ENCODE measurements at places on chromosomes 2 and 18.

GRCh38 chr2:203951366-203951902 is 14.9 kb downstream of the ICOS start:
- DNase-seq = no peak
- no peak overlapping the region for H3K4me3 ChIP-seq
- no peaks in the 10 kb centered on the region for H3K36me3 ChIP-seq
- H3K27ac ChIP-seq = no peak overlapping the region
- no peaks in the 10 kb centered on the region for H3K27me3 ChIP-seq

- peaks cover 52% of the 10 kb centered on the region for H3K4me1 ChIP-seq
- H3K27ac ChIP-seq = peak within 1 kb of the TSS; percentile 67
- peaks cover 8% of the 10 kb centered on the region for H3K27me3 ChIP-seq
- DNase-seq = peak; percentile 81
- H3K36me3 ChIP-seq = no peaks in the 10 kb centered on the region
These were observed at the start of gene ARL4C for GRCh38 chr2:234496835-234497593. TSS of gene ARL4C (minus strand) at chr2:234497081. CDS start at chr2:234496586, 495 bp downstream.

GRCh38 chr2:234550511-234551107 is 53.7 kb upstream of the ARL4C start:
- no peaks in the 10 kb centered on the region for H3K36me3 ChIP-seq
- H3K4me3 ChIP-seq = no peak overlapping the region
- no peak overlapping the region for H3K27ac ChIP-seq
- H3K27me3 ChIP-seq = peaks cover 4% of the 10 kb centered on the region
- peak; percentile 71 for DNase-seq

- no peaks in the 10 kb centered on the region for H3K27me3 ChIP-seq
- DNase-seq = no peak
- no peaks in the 10 kb centered on the region for H3K36me3 ChIP-seq
- H3K27ac ChIP-seq = no peak overlapping the region
- no peak overlapping the region for H3K4me3 ChIP-seq
These were observed 252.1 kb downstream of the CDCA7 start for GRCh38 chr2:173606619-173607248.

DNA sequence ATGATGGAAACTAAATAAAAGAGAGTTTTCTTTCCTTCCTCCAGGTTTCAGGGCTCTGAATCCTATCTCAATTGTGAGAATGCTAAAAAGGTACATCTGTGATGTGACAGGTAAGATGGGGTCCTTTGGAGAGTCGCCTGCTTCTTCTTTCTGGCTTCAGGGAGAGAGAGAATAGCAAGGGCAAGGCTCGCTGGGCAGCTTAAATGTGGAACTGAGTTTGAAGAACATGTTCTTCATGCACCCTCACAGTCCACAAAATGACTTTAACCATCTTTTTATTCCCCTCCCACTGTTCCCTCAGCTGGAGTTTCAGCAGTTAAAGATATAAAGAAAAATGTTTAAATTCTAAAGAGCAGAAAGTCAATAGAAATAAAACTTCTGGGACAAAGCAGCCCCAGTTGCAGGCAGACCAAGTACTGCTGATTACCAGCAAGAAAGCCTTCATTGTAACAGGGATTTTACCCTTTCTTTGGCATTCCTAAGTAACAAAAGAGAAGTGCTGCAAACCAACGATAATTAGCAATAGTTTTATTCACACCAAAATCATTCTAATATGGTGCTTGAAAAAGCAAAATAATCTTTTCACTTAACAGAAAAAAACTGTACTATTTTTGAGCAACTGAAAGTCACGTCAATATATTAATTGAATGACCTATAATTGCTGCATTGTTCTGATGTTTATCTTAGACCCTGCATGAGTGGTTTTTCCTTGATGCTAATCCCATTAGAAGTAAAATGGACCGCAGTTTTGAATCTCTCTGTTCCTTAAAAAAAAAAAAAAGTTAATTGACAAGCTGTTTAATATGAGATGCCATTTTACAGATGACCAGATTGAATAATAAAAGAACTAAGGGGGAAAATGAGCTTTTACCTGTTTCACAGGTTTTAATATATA is 61.5 kb downstream of the LRP2 start:
- DNase-seq = no peak
- H3K36me3 ChIP-seq = no peaks in the 10 kb centered on the region
- no peaks in the 10 kb centered on the region for H3K4me1 ChIP-seq
- no peaks in the 10 kb centered on the region for H3K27me3 ChIP-seq
- H3K4me3 ChIP-seq = no peak overlapping the region

DNA sequence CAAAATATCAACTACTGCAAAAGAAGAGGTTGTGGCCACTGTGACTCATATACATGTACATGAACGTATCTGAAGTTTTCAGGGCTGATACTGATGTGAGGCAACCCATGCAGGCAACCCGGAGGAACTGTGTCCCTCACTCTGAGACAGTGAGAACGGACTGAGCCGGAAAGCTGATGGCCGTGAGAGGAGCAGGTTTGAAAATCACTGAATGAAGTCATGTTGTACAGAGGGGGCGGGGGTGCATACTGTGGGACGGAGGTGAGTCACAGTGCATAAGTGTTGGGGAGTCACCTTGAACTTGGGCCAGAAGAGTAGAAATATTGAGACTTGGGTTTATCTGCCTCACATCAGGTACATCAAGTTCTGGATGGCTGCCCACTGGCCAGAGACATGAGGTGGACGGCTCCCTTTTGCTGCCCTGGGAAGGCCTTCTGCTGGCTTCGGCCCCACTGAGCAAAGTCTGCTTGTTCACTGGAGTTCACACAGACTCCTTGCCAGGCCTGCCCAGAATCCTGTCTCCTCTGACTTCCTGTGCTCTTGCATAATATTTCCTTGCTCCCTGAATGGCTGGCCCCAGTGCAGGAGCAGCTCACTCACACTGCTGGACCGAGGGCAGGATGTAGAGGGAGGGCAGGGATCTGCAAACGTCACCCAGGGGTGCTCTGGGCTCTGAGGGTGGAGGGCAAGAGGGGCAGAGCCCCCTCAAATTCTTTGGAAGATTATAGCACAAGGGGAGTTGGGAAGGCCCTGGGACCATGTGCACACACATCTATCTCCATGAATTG is 18.1 kb downstream of the EPAS1 start:
- peaks cover 19% of the 10 kb centered on the region for H3K36me3 ChIP-seq
- peaks cover 2% of the 10 kb centered on the region for H3K27me3 ChIP-seq
- H3K4me1 ChIP-seq = peaks cover 39% of the 10 kb centered on the region
- H3K4me3 ChIP-seq = no peak overlapping the region

GRCh38 chr2:52918551-52918950 is 849.1 kb upstream of the CHAC2 start:
- no peak for DNase-seq
- peaks cover 8% of the 10 kb centered on the region for H3K4me1 ChIP-seq

- H3K27ac ChIP-seq = no peak overlapping the region
- peaks cover 5% of the 10 kb centered on the region for H3K36me3 ChIP-seq
These were observed 18.0 kb downstream of the COLEC11 start for GRCh38 chr2:3612639-3613523.

- DNase-seq = no peak
- H3K27ac ChIP-seq = no peak overlapping the region
- no peaks in the 10 kb centered on the region for H3K36me3 ChIP-seq
- H3K4me1 ChIP-seq = no peaks in the 10 kb centered on the region
- no peaks in the 10 kb centered on the region for H3K27me3 ChIP-seq
- H3K4me3 ChIP-seq = no peak overlapping the region
These were observed 33.9 kb downstream of the FBXO15 start for GRCh38 chr18:74113711-74114110.

GRCh38 chr18:32920796-32921787 is 148.3 kb upstream of the KLHL14 start:
- no peak for DNase-seq
- H3K27me3 ChIP-seq = no peaks in the 10 kb centered on the region
- H3K36me3 ChIP-seq = no peaks in the 10 kb centered on the region
- H3K4me3 ChIP-seq = no peak overlapping the region
- H3K4me1 ChIP-seq = no peaks in the 10 kb centered on the region

- H3K27ac ChIP-seq = no peak overlapping the region
- H3K4me1 ChIP-seq = no peaks in the 10 kb centered on the region
- no peaks in the 10 kb centered on the region for H3K27me3 ChIP-seq
These were observed 268.2 kb upstream of the FBXO11 start for GRCh38 chr2:48174503-48174902.

GRCh38 chr2:178008636-178009289 is 63.8 kb downstream of the PDE11A start:
- DNase-seq = no peak
- no peaks in the 10 kb centered on the region for H3K4me1 ChIP-seq
- no peak overlapping the region for H3K4me3 ChIP-seq
- H3K27ac ChIP-seq = no peak overlapping the region
- no peaks in the 10 kb centered on the region for H3K36me3 ChIP-seq

- peaks cover 35% of the 10 kb centered on the region for H3K4me1 ChIP-seq
- no peaks in the 10 kb centered on the region for H3K36me3 ChIP-seq
- peak overlapping the region; percentile 89 for H3K27ac ChIP-seq
- DNase-seq = no peak
- no peak overlapping the region for H3K4me3 ChIP-seq
These were observed 47.2 kb downstream of the VAPA start for GRCh38 chr18:9961041-9961440.

Measured in endothelial cell (in vitro differentiated cells).